Hematopoietic multipotent progenitor cell treated with erythropoietin and hydrocortisone succinate and interleukin-3 and kit ligand, for 6 days (in vitro differentiated cells): ENCODE measurements at places on chromosomes 13 and 19.

DNA sequence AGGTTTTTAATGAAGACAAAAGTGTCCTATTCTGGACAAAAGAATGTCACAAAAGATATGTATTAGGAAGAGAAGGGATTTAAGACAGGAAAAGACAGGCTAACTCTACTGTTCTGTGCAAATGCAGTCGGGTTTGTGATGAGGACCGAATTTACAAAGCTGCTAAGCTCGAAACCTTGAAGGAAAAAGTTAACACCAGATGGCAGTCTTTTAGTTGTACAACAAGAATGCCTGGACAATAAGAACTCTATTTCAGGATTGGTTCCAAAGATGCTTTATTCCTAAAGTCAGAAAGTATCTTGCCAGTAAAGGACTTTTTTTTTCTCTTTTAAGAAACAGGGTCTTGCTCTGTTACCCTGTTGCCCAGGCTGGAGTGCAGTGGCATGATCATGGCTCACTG, 51.1 kb downstream of the HS6ST3 start:
- DNase-seq: peak; percentile 13

GRCh38 chr13:106028911-106029310, 506.6 kb downstream of the EFNB2 start:
- DNase-seq: no peak

DNA sequence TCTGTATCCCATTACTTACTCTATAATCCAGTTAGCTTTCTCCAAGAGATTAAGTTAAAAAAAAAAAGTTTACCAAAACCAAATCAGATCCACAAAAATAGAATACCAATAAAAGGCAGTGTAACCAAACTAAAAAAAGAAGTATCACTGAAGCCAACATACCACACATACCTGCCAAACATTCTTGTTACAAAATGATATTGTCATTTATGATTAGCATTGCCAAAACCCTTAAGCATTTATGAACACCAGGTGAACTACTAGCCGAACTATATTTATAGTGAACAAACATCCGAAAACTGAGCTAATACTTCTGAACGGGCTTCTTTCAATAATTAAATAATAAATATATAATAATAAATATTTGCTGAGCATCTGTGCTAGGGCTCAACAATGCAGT, 59.1 kb upstream of the EEF1AKMT1 start:
- no peak for DNase-seq

DNA sequence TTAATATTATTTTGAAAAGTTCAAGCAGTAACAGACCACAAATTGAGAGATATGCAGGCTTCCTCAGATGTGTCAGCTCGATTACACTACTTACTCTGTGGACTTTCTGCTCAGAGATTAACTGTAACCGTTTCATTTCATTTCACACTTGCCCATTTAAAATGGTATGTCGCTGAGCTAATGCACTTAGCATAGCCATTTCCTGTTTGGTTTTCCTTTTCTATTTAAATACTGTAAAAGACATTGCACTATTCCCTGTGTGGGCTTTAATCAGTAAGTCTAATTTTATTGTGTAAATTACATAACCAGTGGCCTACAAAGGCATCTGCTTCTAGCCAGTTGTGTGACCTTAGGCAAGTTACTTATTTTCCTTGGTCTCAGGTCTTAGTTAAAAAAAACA, 237.6 kb downstream of the LACC1 start:
- peak; percentile 70 for DNase-seq

- no peak for DNase-seq
Measured at GRCh38 chr13:72514146-72514545, 213.3 kb downstream of the MZT1 start.

GRCh38 chr19:20162821-20163220, 4.2 kb upstream of the ZNF486 start:
- DNase-seq: peak; percentile 25

GRCh38 chr19:41785653-41786052, 10.7 kb upstream of the CEACAM3 start:
- peak; percentile 92 for DNase-seq

- peak; percentile 24 for DNase-seq
Measured at GRCh38 chr19:56732976-56733375, 61.4 kb upstream of the ZNF835 start.

- no peak for DNase-seq
Measured at GRCh38 chr13:77928909-77929308, 10.3 kb upstream of the EDNRB start.
